Right atrium auricular region (tissue), 2 donors: ENCODE measurements at places on chromosomes 12 and 14. TPM values are rescaled to one million over a fixed set of nuclear protein-coding genes. Genes with fewer than 3 reads are reported as not detected.

NOVA1 gene
- total RNA-seq, result 0.93 TPM

GRCh38 chr14:63933711-63934110 lies 80.9 kb downstream of the SYNE2 start:
- peaks cover 10% of the 10 kb centered on the region for H3K4me1 ChIP-seq
- H3K27me3 ChIP-seq, result no peaks in the 10 kb centered on the region
- DNase-seq, result no peak

- no peak overlapping the region for H3K27ac ChIP-seq
- DNase-seq, result no peak
- H3K27me3 ChIP-seq, result no peaks in the 10 kb centered on the region
- H3K36me3 ChIP-seq, result no peaks in the 10 kb centered on the region
- peaks cover 5% of the 10 kb centered on the region for H3K4me1 ChIP-seq
- no peak overlapping the region for H3K4me3 ChIP-seq
Observed at GRCh38 chr12:47184229-47184628, 104.5 kb upstream of the AMIGO2 start.

DNA sequence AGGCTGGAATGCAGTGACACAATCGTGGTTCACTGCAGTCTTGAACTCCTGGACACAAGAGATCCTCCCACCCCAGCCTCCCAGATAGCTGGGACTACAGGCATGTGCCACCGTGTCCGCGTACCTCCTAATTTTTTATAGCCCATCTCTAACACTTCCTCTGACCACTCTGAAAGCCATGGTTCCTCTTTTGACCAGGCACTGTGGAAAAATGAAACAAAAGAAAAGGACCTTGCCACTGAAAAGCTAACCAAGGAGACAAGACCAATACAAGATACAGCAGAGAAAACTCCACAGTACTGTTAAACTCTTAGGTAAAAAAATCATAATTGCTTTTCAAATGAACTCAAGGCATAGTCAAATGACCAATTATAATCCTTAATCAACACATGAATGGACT lies 233.3 kb downstream of the NEDD1 start:
- no peaks in the 10 kb centered on the region for H3K27me3 ChIP-seq
- DNase-seq, result no peak
- no peaks in the 10 kb centered on the region for H3K36me3 ChIP-seq
- no peak overlapping the region for H3K27ac ChIP-seq

DNA sequence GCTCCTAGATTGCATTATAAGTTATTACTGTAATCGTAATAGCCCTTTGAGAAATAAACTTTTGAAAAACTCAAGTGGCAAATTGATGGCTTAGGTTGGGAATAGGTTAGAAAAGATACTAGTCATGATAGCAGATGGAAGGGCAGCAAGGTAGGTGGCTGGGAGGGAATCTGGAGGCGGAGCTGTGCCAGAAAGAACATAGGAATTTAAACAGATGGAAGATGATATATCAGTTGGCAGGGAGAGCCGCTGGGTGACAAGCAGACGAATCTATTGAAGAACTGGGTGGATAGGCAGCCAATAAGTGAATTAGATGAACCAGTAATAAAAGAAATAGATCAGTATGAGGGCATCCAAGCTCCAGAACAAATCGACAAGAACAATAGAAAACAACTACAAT lies 142.1 kb downstream of the CNTN1 start:
- no peaks in the 10 kb centered on the region for H3K36me3 ChIP-seq
- DNase-seq, result no peak
- no peaks in the 10 kb centered on the region for H3K27me3 ChIP-seq
- no peaks in the 10 kb centered on the region for H3K4me1 ChIP-seq
- H3K4me3 ChIP-seq, result no peak overlapping the region

SOX5 gene
- total RNA-seq, result 5.6 TPM

CCDC175 gene
- total RNA-seq, result not detected

KLHDC1 gene
- 5.5 TPM for total RNA-seq
